ENCODE measurements at places on chromosomes 5 and 9. TPM values are rescaled to one million over a fixed set of nuclear protein-coding genes. Genes with fewer than 3 reads are reported as not detected.

DNA sequence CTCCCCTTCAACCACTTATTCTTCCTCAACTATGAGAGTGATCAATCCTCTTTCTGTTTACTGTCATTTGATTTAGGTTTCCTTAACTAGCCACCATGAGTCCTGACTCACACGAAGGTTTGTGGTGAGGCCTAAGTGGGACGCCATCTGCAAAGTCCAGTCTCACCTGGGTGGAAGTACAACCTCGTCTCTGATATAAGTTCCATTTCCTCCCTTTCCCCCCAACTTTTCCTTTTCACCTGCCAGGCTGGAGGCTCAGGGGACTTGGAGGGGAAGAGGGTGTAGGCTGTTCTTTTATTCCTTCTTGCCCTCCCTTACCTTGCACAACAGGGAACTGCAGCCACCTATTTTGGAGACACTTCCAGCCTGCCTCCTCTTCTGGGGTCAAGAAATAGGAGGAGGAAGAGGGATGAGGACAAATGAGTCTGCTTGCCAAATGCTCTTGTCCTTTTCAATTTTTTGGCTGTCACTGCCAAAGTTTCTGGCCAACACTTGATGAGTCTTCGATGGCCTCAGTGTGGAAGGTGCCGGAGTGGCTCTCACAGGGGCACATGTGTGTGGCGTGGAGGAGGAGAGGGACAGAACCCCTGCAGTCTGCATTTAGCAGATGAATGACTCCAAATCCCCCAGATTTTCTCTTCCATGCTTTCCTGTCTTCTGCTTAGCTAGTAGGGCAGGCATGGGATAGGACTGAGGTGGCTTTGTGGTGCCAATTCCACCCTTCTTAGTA is 249.6 kb downstream of the NSG2 start:
- DNase-seq = no peak

DNA sequence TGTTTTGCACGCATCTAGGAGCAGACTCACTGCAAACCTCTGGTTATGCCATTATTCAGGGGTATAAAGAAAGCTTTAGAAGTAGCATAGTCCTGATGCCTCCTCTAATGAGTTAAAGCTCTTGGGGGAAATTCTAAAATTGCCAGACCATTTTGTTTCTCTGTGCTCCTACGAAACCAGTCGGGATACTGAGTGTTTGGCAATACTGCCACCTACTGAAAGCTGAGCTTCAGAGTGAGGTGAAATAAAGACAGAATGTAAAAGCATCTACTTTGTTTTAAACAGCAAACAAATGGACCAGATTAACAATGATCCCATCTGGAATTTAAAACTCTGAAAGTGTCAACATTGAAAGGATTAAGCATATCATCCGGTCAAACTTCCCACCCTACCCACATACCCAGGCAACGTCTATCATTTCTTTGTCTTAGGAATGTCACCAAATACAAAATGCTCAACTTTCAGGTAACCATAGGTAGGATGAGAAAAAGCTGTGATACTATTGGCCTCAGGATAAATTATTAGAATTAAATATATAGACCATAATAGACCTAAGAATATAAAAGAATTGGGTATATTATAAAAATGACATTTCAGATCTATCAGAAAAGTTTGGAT is 77.8 kb upstream of the SHISAL2B start:
- no peak for DNase-seq

- no peak for DNase-seq
Observed at GRCh38 chr5:135020111-135020895, 13.7 kb downstream of the PITX1 start.

- no peak for DNase-seq
Observed at GRCh38 chr5:148799737-148800527, 26.5 kb upstream of the ADRB2 start.

DNA sequence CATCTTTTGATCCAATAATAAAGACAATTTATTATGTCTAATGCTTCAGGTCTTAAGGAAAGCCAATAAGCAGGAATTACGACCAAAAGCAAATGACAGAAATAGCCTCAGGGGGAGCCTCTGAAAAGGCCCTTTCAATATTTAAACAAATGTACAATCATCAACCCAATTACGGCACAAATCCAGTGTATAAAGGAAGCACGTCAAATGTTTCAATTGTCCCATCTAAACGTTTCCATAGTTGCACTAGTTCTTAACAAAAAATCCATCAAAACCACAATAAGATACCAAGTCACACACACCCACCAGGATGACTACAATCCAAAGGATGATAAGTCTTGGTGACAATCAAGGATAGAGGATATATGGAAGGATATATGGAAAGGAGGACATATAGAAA is 41.9 kb downstream of the PSMB7 start:
- no peak for DNase-seq

Gene RAI14
- 3.9 TPM for total RNA-seq

Gene GFI1B
- not detected for total RNA-seq

Gene AGXT2
- total RNA-seq = not detected

Gene SH3GL2
- total RNA-seq = not detected

Measured in CD8-positive, alpha-beta memory T cell (primary cell).